ENCODE measurements at places on chromosomes 11 and 22.

DNA sequence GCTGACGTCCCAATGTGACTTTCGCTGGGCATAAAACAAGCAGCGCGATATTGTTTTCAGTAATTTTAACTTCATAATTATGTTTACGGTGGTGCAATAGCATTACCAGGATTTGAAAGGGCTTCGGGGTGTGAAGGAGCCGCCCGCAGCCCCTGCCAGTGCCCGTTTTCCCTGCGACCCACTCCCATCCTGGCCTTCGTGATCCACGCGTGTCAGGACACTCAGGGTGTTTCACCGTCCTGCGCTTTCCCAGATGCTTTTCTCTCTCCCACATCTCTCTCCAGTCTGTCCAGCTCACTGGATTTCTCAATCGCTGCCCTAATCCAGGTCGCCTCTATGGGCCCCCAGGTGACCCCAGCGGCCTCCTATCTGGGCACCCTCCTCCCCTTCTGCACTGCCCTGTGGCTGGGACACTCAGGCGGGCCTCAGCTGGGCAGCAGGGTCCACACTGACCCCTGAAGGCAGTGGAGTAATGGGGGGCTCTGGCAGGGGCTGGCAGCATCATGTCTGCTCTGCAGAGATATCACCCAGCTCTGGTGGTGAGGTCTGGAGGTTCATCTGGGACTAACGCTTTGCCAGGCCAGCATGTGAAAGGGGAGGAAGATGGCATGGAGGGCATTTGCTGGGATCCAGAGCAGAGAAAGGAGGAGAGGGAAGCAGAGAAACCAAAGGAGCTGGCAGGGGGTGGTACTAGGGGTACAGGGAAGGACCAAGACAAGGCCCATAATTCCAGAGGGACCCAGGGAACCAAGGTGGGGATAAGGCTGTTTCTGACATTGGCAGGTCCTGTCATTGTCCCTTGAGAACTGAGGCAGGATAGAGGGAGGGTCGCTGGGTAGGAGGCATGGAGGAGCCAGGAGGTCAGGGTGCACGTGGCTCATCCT, 622.8 kb downstream of the BRD1 start:
- no peak for DNase-seq

GRCh38 chr11:117944554-117944953, 15.4 kb upstream of the TMPRSS13 start:
- no peak for DNase-seq

GRCh38 chr11:130894322-130895025, 21.8 kb downstream of the SNX19 start:
- peak; percentile 54 for DNase-seq

DNA sequence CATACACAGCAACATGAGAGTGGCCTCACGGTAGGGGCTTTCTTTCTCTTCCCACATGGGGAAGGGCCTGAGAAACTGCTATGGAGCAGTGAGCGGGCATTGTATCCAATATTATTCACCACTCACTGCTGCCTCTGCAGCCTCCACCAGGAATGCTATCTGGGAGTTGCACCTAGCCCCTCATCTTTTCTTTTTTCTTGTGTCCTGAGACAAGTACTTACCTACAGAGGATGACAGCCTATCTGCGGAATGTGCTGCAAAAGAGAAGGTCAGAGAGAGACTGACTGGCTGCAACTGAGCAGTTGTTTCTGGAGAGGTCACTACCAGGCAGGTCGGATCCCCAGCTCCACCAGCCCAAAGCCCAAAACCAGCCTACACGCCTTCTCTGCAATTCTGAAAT, 52.1 kb upstream of the HTATIP2 start:
- DNase-seq: no peak

GRCh38 chr11:36109850-36110606, 166.2 kb downstream of the LDLRAD3 start:
- DNase-seq: peak; percentile 88

GRCh38 chr11:2718817-2719438, 19.1 kb upstream of the KCNQ1OT1 start:
- DNase-seq: no peak

GRCh38 chr11:44875037-44875436, 75.6 kb downstream of the TP53I11 start:
- DNase-seq: no peak

DNA sequence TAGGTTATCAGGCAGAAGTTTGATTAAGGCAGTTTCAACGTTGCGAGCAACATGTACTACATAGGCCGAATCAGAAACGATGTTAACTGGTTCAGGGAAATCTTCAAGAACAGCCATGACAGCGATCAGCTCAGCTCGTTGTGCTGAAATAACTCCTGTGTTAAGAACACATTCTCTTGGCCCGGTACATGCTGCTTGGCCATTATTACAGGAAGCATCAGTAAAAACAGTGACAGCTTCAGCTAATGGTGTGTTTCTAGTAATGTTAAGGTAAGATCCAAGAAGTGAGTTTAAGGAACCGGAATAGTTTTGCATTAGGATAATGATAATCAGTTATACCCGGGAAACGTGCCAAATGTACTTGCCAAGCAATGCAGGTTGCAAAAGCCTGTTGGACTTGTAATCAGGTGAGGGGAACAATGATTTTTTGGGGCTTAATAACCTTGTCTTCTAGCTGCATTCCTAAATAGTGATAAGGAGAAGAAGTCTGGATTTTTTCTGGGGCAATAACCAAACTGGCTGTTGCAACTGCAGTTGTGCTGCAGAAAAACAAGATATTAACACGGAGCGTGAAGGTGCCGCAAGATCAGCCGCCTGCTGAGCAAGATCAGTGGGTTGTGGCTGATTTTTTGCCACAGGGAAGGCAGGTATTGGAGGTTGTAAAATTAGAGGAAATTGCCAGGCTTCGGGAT, 14.3 kb downstream of the OR52K1 start:
- no peak for DNase-seq

DNA sequence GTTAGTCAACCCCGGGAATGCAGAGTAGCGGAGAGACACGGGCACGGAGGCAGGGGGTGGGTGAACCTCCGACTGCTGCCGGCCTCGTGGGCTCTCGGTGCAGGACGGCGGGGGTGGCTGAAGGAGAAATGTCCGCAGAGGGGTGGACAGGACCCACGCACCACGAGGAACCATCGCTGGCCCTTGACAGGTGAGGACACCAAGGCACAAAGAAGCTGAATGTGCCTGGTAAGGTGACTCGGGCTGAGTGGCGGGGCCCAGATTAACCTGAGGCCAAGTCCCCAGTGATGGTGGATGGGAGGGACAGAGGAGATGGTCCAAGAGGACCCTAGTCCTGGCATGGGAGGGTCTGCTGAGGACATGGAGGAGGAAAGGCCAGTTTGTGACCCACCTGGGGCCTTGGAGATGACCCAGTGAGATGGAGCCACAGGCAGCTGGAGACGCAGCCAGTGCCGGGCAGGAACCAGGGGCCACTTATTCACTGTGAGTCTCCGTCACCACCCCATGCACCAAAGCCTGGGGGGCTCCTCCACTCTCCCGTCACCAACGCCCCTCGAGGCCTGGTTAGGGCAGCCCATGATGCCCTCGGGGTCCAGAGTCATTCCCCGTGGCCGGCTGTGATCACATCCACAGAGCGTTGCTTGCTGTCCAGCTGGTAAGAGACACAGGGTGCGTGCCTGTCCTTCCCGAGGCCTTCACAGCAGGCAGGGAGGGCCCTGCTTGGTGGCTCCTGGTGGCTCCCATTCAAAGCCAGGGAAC, 64.2 kb downstream of the CELSR1 start:
- DNase-seq: no peak

DNA sequence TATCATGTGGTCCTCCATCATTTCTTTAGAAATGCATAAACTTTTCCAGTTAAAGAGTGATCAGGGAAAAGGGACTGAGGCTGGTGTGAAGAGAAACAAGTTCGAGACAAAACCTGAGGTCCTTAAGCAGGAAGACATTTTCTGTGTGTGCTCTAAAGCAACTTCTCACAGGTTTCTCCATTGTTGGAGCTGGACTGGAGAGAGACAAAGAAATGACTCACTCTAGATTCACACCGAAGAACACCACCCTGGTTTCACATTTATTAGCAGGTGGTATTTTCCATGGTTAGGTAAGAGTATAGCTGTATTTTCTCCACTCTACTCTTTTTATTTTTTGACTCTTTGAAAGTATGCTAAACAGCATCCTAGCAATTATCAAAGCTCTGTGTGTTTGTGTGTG, 736.4 kb downstream of the KCNA4 start:
- DNase-seq: no peak

GRCh38 chr22:47782328-47783075, 1020.1 kb downstream of the TBC1D22A start:
- DNase-seq: no peak

DNA sequence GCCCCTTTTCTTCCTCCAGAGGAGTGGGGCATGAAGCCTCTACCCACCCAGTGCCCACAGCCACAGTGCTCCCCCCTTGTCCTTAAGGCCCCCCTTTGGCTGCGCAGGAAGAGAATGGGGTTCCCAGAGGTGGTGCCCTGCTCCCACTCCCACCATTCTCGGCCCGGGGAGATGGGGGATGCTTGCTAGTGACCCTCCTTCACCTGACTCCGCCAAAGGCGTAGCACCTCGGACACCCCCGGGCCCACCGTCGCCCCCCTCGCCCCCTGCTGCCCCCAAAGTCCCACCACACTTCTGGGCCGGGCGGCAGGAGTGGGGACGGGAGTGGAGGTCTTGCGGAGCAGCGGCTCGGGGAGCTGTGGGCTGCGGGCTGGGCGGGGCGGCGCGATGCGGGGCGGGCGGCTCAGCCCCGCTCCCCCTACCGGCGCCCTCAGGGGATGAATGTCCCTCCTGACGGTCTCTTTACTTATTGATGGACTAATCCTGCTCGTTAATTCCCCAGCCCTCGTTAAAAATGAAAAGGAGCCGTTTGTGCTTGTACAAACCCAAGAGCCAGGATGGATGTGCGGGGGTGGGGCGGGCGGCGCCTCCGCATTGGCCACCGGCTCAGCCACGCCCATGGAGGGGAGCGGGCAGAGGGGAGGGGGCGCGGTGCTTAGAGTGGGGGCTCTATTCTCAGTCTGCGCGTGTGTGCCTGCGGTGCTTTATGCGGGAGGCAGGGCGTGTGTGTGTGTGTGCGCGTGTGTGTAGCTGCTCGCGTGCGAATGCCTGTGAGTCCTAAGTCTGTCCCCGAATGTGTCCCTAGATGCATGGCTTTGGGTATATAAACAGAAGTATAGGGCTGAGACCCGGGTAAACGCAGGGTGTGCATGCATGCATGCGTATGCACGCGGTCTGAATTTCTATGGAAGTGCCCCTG, 25.6 kb downstream of the SYT7 start:
- no peak for DNase-seq

- DNase-seq: no peak
These were observed 218.0 kb downstream of the ST3GAL4 start for GRCh38 chr11:126573325-126573978.
